Fibroblast of skin of left quadriceps (primary cell): ENCODE measurements at places on chromosomes 6 and 20.

DNA sequence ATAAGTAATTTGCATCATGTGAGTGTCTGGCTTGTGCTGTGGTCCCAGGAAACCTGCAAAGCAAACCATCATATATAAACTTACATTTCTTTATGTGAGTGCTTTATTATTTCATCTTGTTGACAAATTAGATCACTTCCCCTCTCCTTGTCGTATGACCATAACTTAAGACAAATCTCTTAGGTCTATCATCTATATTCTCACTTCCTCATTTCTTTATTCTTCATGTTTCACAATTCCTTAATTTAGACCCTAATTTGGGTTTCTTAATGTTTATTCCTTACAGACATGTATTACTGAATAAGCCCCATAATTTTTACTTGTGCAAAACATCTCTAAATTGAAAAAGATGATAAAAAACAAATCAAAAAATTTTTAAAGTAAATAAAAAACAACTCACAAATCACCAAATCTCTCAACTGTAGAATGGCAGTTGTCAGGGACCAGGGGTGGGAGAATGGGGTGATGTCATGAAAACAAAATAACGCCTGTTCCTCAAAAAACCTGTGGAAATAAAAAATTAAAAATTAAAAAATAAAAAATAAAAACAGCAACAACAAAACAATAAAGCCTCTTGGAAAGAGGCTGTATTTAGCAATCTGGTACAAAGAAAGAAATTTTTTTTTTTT, 49.5 kb upstream of the FBXO30 start:
- DNase-seq = no peak

- no peak for DNase-seq
Observed at GRCh38 chr20:18256440-18257090, 31.8 kb upstream of the ZNF133 start.

DNA sequence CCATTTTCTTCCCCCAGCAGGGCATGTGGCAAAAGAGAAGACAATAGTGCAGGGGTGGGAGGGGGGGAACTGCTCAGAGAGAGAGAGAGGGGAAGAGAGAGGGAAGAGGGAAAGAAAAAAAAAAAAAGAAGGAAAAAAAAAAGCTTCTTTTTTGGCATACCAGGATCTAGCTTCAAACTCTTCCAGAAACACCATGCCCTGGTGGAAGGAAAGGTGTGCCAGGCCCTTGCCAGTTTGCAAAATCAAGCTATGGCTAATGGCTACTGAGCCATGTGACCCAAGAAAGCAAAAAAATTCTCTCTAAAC, 326 bp downstream of the ZMYND8 start:
- no peak for DNase-seq

DNA sequence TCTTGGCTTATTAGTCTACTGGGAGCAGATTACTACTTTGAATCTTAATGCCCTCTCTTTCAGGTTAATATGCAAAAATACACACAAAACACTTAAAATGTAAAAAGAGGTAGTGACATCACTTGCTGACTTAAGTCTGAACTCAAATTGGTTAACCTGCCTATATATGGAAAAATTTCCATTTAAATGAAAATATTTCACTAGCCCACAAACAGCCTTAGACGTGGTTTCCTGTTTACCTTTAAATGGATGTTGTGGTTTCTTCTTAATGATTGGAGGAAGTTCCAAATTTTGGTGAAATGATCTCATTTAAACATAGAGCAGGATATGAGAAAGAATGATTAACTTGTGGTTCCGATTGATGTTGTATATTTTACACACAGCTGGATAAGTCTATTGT, 553.7 kb downstream of the CD109 start:
- DNase-seq = peak; percentile 49

DNA sequence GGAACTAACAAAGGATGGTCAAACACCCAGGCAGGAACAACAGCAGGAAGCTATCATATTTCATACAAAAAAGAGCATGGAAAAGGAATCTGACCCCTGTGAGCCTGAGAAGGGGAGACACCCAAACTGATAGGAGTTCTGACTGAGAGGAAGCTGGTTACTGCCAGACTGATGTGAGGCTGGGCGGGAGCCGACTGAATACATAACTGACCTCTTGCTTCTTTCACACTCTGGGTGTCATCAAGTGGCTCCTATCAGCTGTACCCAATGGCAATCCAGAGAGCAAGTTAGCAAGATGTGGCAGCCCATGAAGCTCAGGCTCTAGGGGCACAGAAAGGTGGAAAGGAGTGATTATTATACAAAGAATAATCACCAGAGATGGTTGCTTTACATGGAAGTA, 795.1 kb upstream of the HS3ST5 start:
- no peak for DNase-seq

DNA sequence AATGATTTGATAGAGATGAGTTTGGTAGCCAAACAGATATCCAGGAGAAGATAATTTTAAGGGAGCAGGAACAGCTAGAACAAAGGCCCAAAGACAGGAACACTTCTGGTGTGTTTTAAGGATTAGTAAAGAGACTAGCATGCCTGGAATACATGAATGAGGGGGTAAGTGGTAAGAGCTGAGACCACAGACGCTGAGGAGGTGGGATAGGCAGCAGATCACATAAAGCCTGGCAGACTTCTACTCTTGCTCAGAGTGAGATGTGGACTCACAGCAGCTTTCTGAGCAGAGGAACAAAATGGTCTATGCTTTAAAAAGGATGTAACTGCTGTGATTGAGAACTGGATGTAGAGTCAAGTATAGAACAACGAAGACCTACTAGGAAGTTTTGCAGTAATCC, 100.1 kb downstream of the EPHA7 start:
- no peak for DNase-seq

- DNase-seq = no peak
Observed at GRCh38 chr6:69913361-69913760, 47.0 kb downstream of the COL19A1 start.

DNA sequence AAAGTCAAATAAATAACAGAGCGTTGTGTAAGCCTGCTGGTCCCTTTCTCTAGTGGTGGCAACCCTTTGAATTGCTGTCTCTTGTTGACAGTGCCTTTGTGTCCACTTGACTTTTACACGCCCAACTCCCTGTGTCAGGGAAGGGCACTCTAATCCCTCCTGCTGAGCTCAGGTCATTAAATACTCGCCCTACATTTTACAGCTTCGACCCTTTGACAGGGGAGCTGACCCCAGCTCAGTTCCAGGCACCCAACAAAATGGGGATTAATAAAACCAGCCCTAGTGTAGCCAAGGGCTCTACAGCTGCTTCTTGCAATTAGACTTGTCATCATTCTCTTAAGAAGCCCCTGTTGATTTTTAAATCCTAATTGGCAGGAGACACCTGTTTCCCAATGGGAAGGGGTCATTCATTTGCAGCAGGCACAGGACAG, 308.2 kb downstream of the EYA4 start:
- no peak for DNase-seq

- peak; percentile 24 for DNase-seq
Observed at GRCh38 chr6:159646733-159647132, 46.3 kb downstream of the SOD2 start.

GRCh38 chr6:43819958-43820357, 49.9 kb downstream of the VEGFA start:
- no peak for DNase-seq

- peak; percentile 12 for DNase-seq
Observed at GRCh38 chr20:51275826-51276225, 252.9 kb upstream of the KCNG1 start.

- no peak for DNase-seq
Observed at GRCh38 chr6:169378620-169379381, 125.2 kb upstream of the THBS2 start.
